Stimulated activated CD8-positive, alpha-beta memory T cell treated with anti-CD3 and anti-CD28 coated beads, Interleukin-4, amount 100 ng/mL, for 24 hours (primary cell): ENCODE measurements at places on chromosomes 5 and 9.

GRCh38 chr5:164060786-164061355 is 555.5 kb downstream of the MAT2B start:
- no peak for DNase-seq

DNA sequence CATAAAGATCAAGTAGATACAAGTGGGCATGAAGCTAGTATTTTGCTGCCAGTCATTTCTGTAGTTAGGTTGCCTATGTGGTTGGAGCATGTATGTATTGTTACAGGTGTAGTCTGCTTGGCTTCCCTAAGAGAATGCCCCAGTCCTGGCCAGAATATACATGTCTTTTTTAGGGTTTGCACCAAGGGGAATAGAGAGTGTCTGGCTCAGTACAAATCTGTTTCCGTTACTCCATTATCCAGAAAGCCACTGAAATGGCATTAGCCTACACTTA is 23.2 kb downstream of the TGFBR1 start:
- no peak for DNase-seq

DNA sequence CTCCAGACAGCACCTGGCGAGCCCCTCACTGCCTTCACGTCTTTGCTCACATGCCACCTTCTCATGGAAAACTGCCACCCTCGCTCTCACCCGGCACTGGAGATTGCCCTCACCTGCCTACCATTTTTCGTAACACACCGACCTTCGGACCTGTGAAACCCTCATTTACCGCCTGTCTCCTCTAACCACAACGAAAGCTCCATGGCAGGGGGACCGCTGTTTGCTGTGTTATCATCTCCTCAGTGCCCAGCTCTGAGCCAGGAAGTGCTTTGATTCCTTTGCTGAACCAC is 109.2 kb upstream of the PHYKPL start:
- DNase-seq = no peak

DNA sequence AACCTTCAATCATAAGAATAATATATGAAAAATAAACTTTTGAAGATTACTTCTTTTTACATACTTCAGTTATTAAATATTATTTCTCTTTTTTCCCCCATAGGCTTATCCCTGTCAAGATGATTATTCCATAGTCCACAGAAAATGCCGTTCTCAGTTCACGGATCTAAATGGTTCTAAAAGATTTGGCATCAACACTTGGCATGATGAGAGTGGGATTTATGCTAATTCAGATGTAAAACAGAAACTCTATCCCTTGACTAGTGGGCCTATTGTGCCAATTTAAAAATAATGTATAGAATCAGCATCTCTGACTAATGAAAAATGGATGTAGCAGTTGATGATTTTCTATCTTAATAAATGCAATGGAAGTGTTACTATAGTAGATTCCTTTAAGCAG is 85.2 kb downstream of the CFAP95 start:
- DNase-seq = no peak

GRCh38 chr5:109105631-109106267 is 304.0 kb downstream of the PJA2 start:
- no peak for DNase-seq

DNA sequence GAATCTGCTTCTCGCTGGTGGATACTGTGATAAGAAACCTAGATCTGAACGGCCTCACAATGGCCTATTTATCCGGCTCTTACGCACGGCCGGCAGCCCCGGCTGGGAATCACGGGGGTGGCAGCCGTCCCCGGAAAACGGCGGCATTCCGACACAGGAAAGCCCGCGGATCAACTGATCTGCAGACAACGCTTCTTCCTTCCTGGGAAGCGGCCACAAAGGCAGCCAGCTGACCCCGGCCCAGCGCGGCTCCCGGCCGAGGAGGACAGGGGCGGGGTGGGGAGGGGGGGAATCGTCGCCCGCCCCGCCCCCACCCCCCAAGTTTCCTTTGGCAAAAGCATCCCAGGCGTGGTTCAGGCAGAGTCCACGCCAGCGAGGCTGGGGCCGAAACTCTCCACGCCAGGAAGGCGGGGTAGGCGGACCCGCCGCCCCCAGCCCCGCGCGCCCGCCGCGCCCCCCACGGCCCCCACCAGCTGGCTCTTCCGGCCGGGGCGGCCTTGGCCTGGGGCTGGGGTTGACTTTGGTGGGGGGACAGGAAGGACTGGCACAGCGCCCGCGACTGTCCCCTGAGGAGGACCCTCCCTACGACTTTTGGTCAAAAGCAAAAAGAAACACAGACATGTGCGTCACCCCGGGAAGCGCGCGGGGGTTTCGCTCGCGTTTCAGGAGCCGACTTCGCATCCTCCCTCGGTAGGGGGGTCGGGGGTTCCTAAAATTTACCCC is 247.7 kb upstream of the ANKRD55 start:
- DNase-seq = no peak

DNA sequence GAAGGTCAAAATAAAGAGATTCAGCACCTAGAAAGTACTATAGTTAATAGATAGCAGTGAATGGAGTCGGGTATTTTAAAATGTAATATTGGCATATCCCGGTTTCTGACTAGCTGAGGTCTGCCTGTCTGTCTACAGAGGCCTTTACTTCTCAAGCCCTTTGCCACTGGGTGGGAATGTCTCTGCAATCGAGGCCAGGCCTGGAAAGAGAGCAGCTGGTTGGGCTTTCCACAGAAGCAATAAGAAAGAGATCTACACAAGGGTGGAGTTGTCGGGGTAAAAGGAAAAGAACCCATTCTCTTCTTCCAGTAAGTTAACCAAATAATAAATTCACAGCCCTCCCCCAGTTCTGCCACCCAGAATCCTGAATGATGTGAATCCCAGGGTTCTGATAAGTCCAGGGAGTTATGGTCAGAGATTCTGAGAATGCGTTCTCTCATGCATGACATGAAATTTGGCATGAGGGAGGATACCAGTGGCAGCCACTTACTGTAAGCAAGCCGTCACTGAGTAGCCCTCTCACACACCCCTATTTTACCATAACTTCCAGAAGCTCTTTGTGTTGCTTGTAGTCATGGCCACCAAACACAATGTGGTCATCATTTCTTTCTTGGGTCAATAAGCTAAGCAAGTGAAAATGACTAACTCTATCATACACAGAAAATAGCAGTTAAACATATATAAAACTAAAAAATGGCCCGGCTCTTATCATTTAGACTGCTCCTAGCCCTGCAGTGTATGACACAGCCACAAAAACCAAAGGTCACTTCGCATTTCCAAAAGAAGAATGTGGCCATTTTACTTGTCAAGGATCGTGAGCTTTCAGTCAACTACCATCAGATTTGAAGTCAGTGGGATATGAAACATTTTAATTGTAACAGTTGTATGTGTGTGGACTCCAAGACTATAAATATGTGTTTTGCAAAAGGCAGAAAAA is 185.0 kb downstream of the GLIS3 start:
- no peak for DNase-seq

DNA sequence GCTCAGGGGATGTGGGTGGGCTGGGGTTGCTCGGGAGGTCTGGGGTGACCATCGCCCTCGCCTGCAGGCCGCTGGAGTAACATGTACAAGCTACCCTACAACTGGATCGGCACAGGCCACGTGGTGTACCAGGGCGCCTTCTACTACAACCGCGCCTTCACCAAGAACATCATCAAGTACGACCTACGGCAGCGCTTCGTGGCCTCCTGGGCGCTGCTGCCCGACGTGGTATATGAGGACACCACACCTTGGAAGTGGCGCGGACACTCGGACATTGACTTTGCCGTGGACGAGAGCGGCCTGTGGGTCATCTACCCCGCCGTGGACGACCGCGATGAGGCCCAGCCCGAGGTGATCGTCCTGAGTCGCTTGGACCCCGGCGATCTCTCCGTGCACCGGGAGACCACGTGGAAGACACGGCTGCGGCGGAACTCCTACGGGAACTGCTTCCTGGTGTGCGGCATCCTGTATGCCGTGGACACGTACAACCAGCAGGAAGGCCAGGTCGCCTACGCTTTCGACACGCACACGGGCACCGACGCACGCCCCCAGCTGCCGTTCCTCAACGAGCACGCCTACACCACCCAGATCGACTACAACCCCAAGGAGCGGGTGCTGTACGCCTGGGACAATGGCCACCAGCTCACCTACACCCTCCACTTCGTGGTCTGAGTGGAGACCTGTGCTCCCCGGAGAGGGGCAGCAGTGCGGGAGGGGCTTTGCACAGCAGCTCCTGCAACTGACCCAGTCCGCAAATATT is 33.0 kb downstream of the OLFML2A start:
- no peak for DNase-seq

- no peak for DNase-seq
Measured at GRCh38 chr9:92644278-92644677, 25.7 kb downstream of the IPPK start.

- DNase-seq = no peak
Measured at GRCh38 chr5:74452856-74453255, 187.7 kb downstream of the ENC1 start.

- no peak for DNase-seq
Measured at GRCh38 chr9:90095682-90096081, 490.9 kb downstream of the GADD45G start.

GRCh38 chr5:127619908-127620479 is 28.9 kb upstream of the CTXN3 start:
- no peak for DNase-seq

GRCh38 chr5:109006129-109006528 is 258.4 kb downstream of the FER start:
- no peak for DNase-seq
